T-helper 1 cell (primary cell): ENCODE measurements at places on chromosomes 3 and 15.

DNA sequence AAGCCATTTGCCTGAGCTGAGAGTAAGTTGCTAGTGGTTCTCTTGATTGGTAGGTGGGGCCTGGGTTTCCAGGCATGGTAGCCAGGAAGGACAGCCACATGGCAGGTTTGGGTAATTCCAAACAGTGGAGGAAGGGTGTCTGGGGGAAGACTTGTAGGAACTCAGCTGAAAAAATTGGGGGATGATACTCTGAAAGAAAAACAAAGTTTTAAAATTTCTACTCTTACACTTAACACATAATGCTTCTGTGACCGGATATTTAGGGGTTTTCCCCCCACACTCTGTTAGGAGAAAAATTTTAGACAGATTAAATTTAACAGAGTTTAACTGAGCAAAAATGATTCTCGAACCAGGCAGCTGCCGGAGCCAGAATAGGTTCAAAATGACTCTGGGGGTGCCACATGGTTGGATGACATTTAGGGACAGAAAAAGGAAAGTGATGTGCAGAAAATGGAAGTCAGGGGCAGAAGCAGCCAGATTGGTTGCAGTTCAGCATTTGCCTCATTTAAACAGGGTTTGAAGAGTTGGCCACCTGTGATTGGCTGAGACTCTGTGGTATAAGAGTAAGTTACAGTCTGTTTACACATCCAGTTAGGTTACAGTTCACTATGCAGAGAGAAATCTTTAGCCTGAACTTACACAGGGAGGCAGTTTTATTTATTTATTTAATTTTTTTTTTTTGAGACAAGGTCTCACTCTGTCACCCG lies 8.1 kb downstream of the B2M start:
- peak; percentile 43 for DNase-seq

GRCh38 chr3:81214631-81215030 lies 546.8 kb downstream of the GBE1 start:
- no peak for DNase-seq

DNA sequence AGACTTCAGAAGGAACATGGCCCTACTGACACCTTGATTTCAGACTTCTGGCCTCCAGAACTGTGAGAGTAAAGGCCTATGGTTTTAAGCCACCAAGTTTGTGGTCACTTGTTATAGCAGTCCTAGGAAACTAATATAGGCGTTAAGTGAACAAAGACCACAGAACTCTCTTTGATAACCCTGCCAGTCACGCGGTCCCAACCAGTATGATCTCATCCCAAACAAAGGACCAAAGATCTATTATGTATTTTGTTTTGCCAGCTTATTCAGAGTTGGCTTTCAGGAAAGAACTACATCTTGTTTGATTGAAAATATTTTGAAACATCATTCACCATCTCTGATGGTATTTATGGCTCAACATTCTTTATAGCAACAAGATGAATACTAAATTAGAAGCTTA lies 294.4 kb upstream of the SLCO3A1 start:
- DNase-seq = no peak

- no peak for DNase-seq
These were observed 509.3 kb upstream of the PPP2R3A start for GRCh38 chr3:135456108-135456790.

- no peak for DNase-seq
These were observed 52.1 kb downstream of the DAPK2 start for GRCh38 chr15:63994073-63994600.

GRCh38 chr15:89629829-89630228 lies 25.4 kb downstream of the KIF7 start:
- DNase-seq = no peak

DNA sequence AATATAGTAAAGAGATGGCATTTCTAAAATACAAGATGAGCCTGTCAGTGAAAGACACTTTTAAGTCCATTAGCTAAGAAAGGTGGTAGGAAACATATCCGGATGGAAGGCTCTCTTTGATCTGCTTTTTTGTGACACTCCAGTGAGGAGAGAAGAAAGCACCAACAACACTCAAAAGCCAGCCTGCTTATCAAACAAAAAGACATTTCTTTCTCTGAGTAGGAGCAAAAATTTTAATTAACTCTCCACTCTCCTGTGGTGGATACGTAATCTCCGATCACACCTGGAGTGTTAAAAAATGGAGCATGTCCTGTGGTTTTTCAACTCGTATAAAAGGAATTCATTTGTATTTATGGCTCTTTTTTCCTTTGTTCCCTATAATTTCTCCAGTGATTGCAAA lies 65.3 kb downstream of the OXNAD1 start:
- no peak for DNase-seq

GRCh38 chr3:36906504-36907149 lies 38.2 kb downstream of the TRANK1 start:
- DNase-seq = no peak

- no peak for DNase-seq
These were observed 23.5 kb upstream of the PAQR5 start for GRCh38 chr15:69275074-69275670.

DNA sequence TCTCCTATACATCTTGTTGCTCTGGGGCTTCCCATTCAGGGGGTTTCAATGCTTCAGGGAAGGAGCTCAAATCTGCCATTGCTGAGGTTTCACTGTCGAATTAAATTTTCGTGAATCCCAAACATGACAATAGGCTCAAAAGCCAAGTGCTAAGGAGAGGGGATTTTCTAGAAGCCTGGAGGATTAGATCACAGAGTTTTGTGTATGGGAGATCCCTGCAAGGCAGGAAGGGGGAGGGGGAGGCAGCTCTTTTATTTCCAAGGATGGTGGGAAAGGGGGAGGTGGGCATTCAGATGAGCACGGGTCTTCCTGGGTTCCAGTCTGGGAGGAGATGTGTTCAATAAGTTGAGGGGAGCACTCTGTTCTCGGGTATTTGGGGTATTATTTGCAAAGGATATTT lies 69.9 kb upstream of the DLG1 start:
- DNase-seq = no peak

DNA sequence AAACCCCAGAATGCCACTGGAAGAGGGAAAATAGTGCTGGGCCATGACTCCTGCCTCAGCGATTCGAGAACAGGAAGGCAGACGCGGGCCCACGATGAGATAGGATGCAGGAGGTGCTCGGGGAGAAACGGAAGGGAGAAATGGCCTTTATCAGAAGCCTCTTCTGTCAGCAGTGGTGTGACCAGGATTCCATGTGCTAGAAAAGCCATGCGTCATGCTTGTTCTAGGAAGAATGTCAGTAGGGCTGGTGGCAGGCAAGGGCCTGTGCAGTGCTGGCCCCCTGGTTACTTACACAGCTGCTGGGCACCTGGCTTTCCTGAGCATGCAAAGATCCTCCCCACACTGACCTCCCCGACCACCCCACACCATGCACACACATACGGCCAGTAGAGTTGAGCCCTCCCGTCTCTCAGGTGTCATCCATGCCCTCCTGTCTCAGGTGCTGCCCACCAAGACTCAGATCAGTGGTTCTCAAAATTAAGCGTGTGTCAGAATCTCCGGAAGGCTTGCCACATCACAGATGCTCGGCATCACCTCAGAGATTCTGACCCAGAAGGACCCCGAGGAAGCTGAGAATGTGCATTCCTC lies 106.7 kb downstream of the ADAMTS17 start:
- DNase-seq = no peak

DNA sequence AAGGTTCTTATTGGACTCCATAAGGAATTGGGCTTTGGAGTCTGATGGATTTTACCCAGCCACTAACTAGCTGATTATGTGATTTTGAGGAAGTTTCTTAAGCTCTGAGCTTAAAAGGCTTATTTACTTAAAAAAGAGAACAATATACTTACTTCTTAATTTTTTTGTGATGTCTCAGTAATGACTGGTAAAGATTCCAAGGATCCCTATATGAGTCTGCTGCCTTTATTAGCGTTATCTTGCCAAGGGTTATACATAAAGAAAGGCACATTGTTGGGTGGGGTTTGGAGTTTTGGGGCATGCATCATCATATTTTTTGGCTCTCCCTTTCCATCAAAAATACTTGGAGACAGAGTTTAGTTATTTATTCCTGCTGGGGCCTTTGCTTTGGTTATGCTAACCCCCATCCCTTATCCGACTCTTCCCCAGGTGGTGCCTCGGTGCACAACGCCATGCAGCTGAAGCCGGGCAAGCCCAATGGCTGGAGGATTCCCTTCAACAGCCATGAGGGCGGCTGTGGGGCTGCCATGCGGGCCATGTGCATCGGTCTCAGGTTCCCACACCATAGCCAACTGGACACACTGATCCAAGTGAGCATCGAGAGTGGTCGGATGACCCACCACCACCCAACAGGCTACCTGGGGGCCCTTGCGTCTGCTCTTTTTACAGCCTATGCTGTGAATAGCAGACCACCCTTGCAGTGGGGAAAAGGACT lies 6.7 kb downstream of the ADPRH start:
- DNase-seq = no peak

GRCh38 chr3:186694288-186695032 lies 22.7 kb upstream of the KNG1 start:
- DNase-seq = no peak

GRCh38 chr3:135622656-135623055 lies 342.9 kb upstream of the PPP2R3A start:
- no peak for DNase-seq

DNA sequence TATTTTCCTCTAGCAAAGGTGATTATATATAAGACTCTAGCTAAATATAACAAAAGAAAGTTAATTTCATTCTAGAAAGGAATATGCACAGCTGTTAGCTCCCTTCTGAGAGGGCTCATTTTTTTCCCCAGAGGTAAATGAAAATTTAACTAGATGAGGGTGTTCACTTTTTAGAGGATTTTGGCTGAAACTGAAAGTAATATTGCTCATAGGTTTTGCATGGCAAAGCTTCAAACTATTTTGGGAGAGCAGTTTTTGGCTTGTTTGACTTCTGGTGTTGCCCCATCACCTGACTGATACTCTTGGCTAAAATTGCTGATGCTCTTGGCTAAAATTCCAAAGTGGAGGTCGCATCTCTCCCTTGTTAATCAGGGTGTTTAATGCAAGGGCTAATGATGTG lies 311.9 kb downstream of the EDEM1 start:
- no peak for DNase-seq

- no peak for DNase-seq
These were observed 55.8 kb downstream of the TNFAIP8L3 start for GRCh38 chr15:51038974-51039319.

GRCh38 chr15:34179234-34179633 lies 30.7 kb downstream of the KATNBL1 start:
- DNase-seq = no peak

GRCh38 chr3:64027658-64028057 lies 4.4 kb upstream of the PSMD6 start:
- no peak for DNase-seq

DNA sequence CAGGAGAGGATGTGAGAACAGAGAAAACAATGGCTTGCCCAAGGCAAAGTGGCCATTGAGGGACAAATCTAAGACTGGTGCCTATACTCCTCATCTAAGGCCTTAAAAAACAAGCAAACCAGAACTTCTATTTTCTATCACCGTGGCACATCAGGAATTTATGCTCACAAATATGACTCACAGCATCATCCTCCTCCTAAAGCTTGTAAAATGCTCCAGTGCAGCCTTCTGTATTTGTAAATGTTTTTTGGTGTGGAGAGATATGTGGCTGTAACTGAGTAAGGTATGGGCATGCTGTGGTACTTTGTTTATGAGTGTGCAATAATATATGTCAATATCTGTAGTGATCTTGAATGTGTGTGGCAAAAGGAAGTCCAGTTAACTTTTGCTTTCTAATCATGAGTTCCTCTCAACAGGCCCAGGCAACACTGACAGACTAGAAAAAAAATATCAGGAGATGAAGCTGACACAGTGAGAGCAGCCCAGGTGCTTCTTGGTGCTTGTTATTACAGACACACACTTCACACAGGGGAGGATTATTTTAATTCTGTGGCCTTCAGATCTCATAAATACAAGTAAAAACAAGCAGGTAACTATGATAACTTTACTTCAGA lies 60.3 kb downstream of the CTNNB1 start:
- no peak for DNase-seq

GRCh38 chr3:61381745-61382392 lies 130.6 kb upstream of the FHIT start:
- DNase-seq = no peak

GRCh38 chr3:21330293-21330692 lies 420.7 kb downstream of the ZNF385D start:
- peak; percentile 9 for DNase-seq

DNA sequence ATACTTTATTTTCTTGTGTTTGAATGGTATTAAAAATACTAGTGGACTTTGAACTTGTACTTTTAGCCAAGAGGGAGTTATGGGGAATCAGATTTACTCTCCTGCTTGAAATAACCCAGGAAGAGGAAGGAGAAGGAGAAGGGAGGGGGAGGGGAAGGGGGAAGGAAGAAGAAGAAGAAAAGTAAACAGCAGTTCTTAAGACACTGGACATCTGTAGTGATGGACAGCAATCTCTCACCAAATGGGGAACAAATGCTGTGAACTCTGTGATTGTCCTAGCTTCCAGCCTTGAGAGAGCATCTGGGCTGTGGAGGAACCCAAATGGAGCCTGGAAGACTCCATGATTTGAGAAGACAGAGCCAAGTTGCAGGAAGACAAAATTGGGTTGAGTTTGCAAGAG lies 52.0 kb downstream of the VPS8 start:
- DNase-seq = no peak

DNA sequence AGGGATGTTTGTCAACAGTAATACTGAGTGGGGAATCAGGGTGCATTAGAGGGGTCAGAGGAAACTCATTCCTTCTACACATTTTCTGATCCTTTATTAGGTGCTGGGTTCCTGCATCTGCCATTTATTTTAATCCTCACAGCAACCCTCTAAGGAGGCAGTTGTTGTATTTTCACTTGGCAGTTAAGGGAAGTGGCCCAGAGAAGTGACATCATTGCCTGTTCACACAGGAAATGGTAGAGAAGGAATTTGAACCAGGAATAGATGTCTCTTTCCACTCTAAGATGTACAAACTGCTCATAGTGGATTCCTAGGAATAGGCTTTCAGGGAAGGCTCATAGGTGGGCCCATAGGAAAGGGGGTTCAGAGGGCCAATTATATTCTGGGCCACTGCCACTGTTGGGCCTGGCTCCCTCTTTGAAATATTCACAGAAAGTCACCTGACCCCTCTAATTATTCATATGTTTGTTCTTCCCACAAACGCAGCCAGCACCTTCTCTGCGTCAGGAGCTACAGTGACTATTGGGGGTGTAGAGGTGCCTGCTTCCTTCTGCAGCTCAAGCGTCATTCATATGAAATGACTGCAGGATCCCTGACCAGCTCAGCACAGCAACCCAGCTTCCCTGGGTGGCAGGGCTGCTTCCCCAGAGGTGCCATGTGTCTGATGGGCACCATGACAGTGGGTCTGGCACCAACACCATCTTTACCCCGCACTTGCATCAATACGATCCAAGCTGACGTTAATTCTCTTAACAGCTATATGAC lies 163.9 kb upstream of the SMAD3 start:
- DNase-seq = no peak
